OCI-M1 (cell line): ENCODE measurements at places on chromosomes 7 and 10.

GRCh38 chr7:148234715-148235114, 355.9 kb upstream of the C7orf33 start:
- DNase-seq: no peak

- DNase-seq: no peak
These were observed 217.1 kb upstream of the ZMIZ1 start for GRCh38 chr10:78851647-78852046.

DNA sequence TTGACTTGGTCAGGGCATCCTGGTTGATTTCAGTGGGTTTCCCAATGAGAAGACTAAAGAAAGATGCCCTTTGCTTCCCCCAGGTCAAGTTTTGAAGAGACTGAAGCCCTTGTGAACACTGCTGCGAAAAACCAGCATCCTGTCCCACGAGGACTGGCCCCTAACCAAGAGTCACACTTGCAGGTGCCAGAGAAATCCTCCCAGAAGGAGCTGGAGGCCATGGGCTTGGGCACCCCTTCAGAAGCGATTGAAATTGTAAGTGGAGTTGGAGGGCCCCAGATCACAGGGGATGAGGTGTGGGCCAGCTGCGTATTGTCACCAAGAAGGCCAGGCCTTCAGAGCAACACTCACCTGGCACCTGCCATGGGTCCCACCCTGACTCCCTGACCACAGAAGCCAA, 43.3 kb upstream of the BTBD16 start:
- DNase-seq: no peak

DNA sequence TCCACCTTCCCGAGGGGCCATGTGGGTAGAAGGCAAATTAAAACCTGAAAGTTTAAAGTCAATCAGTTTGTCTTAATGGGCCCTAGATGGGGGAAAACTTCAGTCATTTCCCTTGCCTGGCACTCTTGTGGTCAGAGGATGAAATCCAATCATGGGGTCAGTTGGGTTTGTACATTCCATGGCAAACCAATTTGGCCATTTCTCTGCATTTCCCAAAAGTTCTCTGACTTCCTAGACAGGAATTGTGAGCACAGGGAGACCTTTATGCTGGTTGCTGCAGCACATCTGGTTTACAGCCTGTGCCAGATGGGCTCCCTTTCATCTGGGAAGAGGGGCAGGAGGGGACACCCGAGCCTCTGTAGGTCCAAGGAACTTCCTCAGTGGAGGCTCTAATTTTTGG, 113.0 kb downstream of the CYP26A1 start:
- DNase-seq: no peak

DNA sequence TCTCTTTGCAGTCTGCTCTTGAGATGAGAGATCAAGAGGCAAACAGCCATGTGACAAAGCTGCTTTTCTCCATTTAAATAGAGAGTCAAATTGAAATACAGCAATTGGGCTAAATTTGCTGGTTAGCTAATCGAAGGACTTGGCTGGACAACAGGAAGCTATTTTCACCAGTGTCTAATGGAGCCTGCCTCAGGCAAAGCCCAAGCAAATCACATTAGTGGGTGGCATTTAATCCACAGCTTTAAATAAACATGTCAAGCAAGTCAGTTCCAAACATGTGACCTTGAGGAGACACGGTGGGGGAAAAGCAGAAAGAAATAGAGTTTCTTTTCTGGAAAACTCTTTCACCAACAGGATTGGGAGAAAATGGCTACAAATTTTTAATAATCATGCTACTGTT, 180.5 kb upstream of the AOAH start:
- DNase-seq: no peak

- no peak for DNase-seq
These were observed 33.3 kb downstream of the DNAJB12 start for GRCh38 chr10:72321248-72322029.

- peak; percentile 85 for DNase-seq
These were observed 12.5 kb downstream of the SFRP5 start for GRCh38 chr10:97759158-97759887.

DNA sequence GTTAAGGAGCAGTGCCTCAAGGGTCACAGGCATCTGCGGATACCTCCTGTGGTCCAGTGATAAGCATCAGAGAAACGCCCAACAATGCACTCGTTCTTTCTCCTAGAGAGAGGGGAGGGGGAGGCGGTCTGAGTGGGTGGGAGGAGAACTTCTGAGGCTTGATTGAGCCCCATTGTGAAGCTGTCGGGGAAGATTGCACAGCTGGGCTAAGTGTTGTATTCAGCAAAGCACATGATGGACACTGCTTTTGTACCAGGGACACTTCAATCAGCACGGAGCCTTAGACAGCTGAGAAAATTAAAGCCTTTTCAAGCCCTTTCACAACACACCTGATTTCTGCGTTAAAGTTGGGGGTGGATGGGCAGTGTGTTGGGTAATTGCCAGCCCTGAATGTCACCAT, 230.3 kb upstream of the GHITM start:
- peak; percentile 33 for DNase-seq

DNA sequence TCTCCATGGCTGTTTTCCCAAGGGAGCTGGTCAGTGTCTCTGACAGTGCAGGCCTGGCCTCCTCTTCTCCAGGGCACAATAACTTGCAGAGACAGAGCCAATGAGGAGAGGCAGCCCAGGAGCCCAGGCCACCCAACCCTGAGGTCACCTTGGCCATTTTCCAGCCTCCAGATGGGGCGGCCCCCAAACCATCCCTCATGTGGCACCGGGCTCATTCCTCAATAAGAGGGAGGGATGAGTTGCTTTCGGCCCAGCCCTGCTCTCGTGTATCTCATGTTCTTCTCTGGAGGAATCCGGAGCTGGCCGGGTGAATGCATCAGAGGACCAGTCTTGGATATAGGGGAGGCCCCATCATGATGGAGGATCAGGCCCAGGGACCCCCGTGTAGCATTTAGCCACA, 98.9 kb downstream of the C10orf105 start:
- DNase-seq: no peak

- DNase-seq: peak; percentile 73
These were observed 692.6 kb downstream of the ZWINT start for GRCh38 chr10:55668326-55668922.

DNA sequence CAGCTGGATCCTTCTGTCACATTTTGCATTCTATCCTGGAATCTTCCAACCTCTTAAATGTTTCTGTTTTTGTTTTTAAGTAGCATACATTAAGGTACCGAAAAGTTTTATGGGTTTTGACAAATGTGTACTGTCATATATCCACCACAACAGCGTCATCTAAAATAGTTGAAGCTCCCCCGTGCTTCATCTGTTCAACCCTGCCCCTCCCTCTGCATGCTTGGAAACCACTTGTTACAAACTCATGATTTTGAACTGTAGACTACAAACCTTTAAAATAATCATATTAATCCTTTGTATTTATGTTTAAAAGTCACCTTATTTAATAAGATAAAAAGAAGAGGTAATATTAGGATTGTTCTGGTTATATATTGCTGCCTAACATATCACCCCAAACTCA, 182.8 kb upstream of the SMIM30 start:
- no peak for DNase-seq

GRCh38 chr10:133328358-133329343, 8.0 kb downstream of the CALY start:
- no peak for DNase-seq

- no peak for DNase-seq
These were observed 92.7 kb upstream of the GDF10 start for GRCh38 chr10:47207281-47207615.

DNA sequence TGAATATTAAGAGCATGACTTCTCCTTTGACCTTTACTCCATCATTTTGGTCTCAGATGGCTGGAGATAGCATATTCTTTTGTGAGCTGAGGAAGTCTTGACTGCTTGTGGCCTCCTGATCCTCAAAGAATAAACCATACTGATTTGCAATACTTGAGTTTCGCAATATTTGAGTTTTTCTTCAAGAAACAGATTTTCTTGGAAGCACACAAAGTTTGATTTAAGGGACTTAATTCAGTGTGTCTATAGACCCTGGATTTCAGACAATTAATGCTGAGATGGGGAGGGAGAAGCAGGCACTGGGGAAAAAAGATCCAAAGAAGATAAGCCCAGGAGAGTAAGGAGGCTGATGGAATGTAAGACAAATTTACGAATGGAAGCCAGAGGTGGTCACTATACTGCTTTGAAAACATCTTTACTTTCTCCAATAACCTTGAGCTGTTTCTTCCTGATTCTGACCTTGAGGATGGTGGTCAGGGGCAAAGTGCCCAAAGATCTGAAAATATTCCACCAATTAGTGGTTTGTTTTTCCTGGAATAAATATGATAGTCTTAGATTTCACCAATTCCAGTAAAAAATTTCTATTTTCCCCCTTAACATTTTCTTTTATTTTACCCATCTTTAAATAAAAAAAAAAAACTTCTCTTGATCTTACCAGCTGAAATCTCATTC, 7.5 kb downstream of the EPDR1 start:
- peak; percentile 21 for DNase-seq

GRCh38 chr7:155002411-155003091, 373 bp downstream of the PAXIP1 start:
- peak; percentile 30 for DNase-seq

DNA sequence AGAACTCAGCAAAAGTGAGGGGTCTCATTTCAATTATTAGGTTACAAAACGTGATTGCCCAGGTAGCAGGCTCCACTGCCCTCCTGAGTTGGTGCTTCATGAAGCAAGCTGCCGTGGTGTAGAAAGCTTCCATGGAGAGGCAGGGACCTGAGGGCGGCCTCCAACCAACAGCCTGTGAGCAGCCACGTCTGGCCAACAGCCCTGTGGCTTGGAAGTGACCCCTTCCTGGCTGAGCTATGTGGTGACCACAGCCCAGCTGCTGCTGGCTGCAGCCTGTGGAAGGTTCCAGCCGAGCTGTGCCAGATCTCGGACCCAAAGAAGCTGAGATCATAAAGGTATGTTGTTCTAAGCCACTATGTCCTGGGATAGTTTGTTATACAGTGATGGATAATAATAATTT, 122.5 kb upstream of the KLF6 start:
- no peak for DNase-seq
